Stimulated activated CD4-positive, alpha-beta T cell treated with anti-CD3 and anti-CD28 coated beads, Interleukin-15, amount 100 ng/mL, for 24 hours (primary cell): ENCODE measurements at places on chromosomes 6 and 20.

DNA sequence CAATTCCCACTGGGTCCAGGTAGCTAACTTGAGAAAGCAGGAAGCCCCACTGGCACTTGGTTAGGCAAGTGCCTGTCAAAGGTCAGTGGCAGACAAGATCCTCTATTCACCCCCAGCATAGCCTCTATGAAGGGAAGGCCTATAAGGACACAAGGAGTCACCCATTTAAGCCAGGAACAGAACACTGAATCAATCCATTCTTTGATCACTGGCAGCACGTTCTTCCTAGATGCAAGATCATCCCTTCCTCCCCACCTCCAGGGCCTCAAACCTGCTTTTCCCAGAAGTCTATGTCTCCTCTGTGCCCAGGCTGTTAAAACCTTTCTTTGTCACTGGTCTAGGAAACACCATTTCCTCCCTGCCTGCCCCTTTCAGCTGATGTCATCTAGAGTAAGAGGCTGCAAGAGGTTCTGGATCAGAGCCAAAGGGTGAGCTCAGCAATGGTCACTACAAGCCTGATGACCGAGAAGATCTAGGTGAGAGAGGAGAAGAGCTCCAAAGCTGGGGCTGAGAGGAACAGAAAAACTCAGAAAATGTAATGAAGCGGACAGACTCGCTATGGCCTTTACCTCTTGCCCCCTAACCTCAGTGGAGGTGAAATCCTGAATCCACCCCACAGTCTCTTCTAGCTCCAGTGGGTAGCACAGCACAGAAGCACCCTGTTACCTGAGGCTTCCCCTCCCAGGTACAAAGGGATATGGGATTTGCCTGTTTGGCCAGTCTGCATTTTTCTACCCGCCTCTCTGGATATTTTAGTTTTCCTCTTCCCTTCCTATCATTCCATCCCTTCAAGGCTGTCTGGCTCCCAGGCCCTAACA is 1.8 kb downstream of the GTPBP2 start:
- DNase-seq, result no peak

- no peak for DNase-seq
Measured at GRCh38 chr6:166005944-166006899, 161.4 kb downstream of the TBXT start.

- no peak for DNase-seq
Measured at GRCh38 chr6:124968401-124968800, 6.2 kb downstream of the RNF217 start.

- DNase-seq, result no peak
Measured at GRCh38 chr6:99512033-99512432, 3.2 kb downstream of the USP45 start.

- no peak for DNase-seq
Measured at GRCh38 chr6:92354270-92354829, 1065.0 kb downstream of the EPHA7 start.

- no peak for DNase-seq
Measured at GRCh38 chr20:25863536-25864325, 167.1 kb upstream of the ZNF337 start.
